T-helper 1 cell (primary cell): ENCODE measurements at places on chromosomes 5 and 9.

DNA sequence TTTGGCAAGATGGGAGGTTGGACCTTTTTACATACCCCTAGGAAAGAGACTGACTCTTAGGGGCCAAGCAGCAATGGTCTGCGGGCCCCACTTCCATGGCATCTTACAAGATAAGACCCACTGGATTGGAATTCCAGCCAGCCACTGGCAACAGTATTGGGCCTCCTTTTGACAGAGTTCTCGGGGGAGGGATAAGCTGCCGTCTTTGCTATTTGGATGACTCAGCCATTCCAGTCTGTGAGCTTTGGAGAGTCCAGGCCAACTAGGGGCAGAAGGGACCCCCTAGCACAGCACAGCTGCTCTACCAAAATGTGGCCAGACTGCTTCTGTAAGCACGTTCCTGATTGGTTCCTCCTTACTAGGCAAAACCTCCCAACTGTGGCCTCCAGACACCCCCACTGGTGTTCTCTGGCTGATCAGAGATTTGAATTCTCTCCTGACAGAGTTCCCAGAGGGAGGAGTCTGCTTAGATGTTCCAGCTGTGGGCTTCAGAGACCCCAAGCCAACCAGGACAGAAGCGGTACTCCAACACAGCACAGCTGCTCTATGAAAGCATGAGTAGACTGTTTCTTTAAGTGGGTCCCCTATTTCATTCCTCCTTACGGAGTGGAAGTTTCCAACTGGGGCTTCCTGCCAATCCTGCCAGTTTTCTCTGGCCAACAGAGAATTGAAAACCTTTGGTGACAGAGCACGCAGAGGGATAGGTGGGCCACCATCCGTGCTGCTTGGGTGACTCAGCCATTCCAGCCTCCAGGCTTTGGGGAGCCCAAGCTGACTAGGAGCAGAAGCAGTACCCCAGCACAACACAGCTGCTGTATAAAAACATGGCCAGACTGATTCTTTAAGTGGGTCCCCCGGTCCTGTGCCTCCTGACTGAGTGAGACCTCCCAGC lies 672.1 kb upstream of the RIOK2 start:
- DNase-seq: no peak

DNA sequence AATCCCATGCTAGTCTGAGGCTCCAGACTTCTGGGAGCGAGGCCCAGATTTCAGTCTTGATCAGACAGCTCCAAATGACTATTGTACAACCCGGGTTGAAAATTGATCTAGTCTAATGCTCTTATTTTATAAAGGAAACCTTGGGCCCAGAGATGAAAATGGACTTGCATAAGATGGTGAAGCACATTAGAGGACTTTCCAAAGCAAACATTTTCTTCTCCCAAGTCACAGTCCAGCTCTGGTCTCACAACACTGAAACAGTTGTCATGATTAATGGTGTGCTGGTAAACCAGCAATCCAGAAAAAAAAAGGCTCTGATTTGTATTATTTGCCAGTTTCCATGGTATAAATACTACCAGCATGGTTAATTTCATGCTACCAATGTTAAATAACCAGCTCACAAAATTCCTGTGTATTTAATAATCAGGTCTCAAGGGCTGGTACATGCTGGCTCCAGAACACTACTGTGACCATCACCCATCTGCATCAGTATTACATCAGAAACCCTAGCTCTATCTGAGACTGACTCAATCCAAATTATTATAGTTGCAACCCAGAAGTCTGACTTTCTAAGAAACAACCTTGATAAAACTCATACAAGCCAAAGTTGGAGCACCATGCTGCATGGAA lies 32.5 kb upstream of the ABLIM3 start:
- DNase-seq: no peak

GRCh38 chr5:79189439-79190234 lies 46.3 kb upstream of the JMY start:
- no peak for DNase-seq

GRCh38 chr5:50463726-50464125 lies 22.6 kb upstream of the EMB start:
- no peak for DNase-seq

DNA sequence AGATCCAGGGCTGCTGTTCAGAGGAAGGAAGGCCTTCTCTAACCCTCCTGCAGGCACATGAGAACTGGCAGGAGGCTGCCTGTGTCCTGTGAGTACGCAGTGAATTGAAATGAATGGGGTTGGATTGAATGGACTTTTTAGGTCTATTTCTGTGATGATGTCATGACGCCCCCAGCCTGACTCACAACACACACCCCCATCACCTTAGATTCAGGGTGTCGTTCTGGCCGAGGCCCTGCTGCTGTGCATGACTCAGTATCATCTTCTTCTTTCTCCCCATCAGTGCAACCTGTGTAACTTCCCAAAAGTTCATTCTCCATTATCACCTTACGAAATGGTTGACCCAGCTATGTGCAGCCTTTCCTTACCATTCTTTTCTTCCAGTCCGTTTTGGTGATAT lies 5.4 kb downstream of the PCAT7 start:
- no peak for DNase-seq
